Stimulated activated CD8-positive, alpha-beta memory T cell treated with anti-CD3 and anti-CD28 coated beads, Interleukin-4, amount 100 ng/mL, for 1 hour (primary cell): ENCODE measurements at places on chromosomes 4 and X.

GRCh38 chrX:123267220-123267619, 83.1 kb downstream of the GRIA3 start:
- no peak for DNase-seq

DNA sequence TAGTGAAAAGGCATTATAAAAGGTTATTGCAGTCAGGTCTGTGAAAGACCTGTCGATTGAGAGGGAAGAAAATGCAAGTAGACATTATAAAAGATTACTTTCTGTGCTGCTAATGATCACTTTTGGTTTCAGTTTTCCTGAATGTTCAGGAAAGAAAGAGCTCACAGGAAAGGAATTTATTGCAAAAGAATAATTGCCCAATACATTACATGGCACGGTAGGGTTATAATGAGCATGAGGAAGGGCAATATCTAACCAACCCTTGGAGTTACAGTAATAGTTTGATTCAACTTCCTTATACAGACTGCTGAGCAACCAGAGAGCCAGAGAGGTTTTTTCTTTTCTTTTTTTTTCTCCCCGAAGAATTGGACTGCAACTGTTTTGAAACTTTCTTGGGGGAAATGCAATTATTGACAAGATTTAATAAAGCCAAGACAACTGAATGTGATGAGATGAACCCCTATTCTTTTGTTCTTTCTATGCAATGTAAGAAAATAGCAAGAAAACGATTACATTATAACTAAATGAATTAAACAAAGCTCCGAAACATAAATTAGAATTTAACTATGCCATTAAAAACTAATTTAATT, 247.0 kb downstream of the C4orf33 start:
- DNase-seq = no peak

DNA sequence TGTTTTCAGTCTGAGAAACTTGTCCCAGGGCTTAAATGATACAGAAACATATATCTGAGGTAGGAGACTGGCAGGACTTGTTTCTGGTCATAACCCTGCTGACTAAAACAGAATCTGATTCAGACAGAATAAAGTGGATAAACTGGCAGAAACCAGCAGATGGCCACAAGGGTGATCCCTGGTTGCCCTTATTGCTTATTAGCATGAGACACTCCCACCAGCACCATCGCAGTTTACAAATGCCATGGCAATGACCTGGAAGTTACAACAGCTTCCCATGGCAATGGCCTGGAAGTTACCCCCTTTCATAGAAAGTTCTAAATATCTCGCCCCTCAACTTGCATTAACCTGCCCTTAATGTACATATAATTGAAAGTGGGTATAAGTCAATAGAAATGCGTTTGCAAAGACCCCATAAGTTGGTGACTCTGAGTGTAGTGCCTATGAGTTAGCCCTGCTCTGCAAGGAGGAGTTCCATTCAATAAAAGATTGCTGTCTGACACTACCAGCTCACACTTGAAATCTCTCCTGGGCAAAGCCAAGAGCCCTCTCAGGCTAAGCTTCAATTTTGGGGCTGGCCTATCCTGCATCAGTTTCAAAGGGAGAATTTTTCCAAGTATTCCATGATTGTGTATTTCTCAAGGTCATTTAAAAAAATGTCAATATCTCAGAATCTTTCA, 52.9 kb upstream of the PAGE5 start:
- no peak for DNase-seq

DNA sequence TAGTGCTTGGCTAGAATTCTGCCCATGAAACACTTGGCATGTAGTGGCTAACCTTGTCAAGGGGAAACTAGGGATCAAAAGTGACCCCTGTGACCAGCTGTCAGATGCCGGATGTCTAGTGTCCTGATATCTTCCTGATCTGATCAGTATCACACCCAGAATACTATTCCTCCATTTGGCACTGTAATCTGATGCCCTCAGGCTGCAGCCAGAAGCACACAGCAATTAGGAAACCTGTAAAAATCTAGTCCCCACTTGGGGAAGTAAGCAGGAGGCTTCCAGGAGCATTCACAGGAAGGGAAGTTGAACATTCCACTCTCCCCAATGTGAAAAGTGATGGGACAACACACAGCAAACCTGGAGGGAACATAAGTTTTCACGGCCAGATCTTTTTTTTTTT, 125.1 kb downstream of the HS6ST2 start:
- no peak for DNase-seq

GRCh38 chr4:184267206-184267608, 49.5 kb upstream of the ENPP6 start:
- no peak for DNase-seq

DNA sequence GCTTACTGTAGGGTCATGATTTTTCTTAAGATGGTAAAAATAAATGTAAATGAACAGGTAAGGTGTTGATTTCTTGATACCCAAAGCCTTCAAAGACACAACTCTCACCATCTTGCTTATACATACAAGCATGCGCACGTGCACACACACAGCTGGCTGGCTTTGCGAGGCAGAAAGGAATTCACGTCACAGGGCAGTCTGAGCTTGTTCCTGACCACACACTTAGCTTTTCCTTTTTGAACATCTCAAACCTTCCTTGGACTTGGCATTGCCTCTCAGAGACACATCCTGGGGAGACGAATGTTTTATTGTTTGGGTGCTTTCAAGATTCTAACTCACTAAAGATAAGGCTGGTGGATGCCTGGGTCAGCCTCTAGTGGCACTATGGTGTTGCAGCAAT, 175.0 kb downstream of the NHS start:
- no peak for DNase-seq

- no peak for DNase-seq
These were observed 183.4 kb downstream of the SH2D1A start for GRCh38 chrX:124529786-124530185.

- no peak for DNase-seq
These were observed 1.0 kb downstream of the FAT4 start for GRCh38 chr4:125315576-125316400.

- no peak for DNase-seq
These were observed 80.4 kb downstream of the ZFX start for GRCh38 chrX:24229976-24230375.

DNA sequence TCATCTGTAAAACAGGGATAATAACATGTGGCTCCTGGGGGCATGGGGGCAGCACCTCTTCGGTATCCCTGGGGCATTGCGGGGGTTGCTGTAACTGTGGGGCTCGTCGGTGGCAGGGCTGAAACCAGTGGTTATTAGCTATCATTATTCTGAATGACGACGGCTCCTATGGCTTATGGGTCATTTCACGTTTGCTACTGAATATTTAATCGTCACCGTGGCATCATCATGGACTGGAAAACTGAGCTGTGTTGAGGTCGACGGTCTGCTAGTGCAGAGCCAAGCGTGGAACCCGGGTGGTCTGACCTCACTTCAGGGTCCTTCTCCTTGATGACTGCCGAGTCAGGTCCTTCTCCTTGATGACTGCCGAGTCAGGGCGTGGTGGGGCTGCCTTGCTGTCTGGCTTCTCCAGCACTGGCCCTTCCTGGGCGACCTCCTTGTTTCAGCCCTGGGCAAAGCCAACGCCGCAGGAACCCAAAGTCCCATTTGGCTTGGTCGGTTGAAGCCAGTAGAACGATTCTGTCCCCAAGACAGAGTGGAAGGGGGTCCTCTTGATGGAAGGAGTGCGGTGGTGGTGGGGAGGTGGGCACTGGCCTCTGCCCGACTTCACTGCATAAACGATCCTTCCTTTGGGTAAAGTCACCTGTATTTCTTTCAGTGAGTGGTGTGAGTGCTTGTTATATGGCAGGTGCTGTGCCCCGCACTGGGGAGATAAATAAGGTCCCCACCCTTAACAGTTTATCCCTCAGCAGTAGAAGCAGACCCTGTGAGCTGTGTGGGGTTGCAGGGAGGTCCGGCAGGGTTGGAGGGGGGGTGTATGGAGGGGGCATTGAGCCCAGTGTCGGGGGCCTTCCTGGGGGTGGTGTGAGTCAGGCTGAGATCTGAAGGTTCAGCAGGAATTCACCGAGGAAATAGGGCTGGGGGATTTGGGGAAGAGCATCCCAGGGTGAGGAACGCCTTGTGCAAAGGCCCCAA, 40.8 kb downstream of the PSAPL1 start:
- no peak for DNase-seq

DNA sequence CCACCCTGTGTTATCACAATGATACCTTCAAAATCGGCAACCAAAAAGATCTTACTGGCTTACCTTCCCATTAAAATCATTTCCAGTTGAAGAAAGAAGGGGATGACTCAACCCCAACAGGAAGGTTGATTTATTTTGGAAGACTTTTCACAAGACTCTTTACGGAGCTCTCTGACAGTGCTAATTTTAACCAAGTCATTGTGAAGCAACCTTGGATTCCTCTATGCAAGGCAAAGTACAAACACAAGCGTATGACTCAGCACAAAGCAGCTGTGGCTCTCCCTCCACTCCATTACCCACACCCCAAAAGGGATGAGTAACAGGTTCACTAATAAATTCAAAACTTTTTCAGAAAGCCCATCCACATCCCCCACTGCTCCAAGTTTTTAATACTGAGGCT, 213.8 kb upstream of the FGF13 start:
- DNase-seq = no peak

DNA sequence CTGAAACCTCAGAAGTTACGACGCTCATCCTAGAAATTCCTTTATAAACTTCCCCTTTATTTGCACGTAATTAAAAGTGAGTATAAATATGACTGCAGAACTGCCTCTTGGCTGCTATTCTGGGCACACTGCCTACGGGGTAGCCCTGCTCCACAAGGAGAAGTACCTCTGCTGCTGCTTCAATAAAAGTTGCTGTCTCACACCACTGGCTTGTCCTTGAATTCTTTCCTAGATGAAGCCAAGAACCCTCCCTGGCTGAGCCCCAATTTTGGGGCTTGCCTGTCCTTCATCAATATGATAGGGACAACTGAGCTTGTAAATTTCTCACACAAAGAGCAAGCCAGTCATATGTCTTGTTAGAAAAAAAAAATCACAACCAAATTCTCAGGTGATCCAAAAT, 115.8 kb downstream of the VEGFC start:
- DNase-seq = no peak

- DNase-seq = no peak
These were observed 102.9 kb upstream of the PAQR3 start for GRCh38 chr4:79042079-79042674.

- DNase-seq = no peak
These were observed 81.1 kb downstream of the PPP2R2C start for GRCh38 chr4:6391186-6391851.

GRCh38 chrX:102599951-102600579, 750 bp downstream of the ARMCX5 start:
- DNase-seq = no peak

DNA sequence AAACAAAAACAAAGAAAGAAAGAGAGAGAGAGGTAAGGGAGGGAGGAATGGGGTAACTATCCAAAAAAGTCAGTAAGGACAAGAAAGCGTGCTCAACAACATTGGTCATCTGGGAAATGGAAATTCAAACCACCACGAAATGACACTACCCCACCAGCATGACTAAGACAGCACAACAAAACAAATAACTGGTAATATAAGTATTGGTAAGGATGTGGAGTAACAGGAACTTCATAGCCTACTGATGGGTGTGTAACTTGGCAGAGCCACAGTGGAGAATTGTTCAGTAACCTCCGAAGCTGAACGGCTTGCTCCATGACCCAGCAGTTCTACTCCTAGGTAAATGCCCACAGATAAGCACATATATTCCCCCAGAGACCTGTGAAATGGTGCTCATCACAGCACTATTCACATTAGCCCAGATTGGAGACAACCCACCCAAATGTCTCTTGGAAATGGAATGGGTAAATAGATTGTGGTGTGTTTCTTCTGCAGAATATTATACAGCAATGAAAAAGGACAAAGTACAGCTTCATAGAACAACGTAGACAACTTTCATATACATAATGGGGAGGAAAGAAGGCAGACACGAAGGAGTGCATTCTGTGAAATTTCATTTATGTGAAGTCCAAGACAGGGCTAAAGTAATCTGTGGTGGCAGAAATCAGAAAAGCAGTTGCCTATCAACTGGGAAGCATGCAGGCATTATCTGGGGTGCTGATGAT, 95.5 kb upstream of the ATP6AP2 start:
- no peak for DNase-seq

GRCh38 chr4:54657551-54658251, at the start of gene KIT:
KIT (plus strand) TSS chr4:54657957; CDS start chr4:54658015, 58 bp downstream.
- no peak for DNase-seq

- no peak for DNase-seq
These were observed 161.0 kb upstream of the FAM241A start for GRCh38 chr4:111984169-111984819.

DNA sequence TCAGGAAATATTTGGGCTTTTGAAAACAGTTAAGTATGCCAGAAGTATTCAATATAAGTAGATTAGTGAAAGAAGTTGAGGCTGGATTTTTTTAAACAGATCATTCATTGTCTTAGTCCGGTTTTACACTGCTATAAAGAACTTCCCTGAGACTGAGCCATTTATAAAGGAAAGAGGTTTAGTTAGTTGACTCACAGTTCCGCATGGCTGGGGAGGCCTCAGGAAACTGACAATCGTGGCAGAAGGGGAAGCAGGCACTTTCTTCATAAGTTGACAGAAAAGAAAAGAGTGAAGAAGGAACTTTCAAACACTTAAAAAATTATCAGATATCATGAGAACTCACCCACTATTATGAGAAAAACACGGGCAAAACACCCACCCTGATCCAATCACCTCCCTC, 31.1 kb upstream of the CYLC1 start:
- DNase-seq = no peak

DNA sequence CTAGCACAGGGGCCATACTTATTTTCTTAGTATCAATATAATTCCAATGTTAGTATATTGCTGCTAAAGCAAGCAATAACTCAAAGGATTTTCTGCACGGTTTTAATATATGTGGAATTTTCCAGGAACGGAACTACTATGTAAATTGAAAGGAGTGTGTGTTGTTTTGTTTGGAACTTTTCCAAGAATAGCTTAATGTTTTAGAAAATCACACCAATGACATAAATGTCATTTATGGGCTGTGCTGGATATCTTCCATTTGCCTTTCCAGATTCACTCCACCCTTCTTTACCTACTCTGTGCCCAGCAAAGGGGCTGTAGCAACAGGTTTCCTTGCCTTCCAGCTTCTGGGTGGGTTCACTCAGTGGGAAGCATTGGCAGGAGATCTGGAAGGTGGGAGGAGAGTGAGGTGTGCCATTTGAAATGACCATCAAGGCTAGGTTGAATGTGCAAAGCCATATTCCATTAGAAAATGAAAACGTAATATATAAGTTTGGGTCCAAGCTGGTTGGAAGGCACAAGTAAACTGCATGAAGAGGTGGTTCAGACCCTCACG, 25.2 kb upstream of the ZFX start:
- DNase-seq = no peak

GRCh38 chr4:175811228-175811627, 836 bp downstream of the GPM6A start:
- DNase-seq = no peak

DNA sequence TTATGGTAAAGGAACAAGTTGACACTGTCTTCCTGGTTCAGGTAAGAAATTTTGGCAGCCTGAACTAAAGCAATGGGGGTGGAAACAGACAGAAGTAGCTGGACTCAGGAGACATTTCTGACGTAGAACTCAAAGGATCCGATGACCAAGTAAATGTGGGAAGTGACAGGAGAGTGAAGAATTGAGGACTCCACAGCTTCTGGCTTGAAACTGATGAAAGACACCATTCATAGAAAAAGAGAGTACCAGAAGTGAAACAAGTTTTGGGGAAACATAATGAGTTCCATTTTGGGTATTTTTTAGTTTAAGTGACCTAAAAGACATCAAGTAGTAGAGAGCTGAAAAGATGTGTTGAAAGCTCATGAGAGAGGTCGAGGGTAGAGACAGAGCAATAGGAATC, 5.7 kb downstream of the FAM120C start:
- DNase-seq = no peak

GRCh38 chrX:106300656-106301055, 132.6 kb downstream of the PWWP3B start:
- no peak for DNase-seq

GRCh38 chr4:153114771-153115321, 89.4 kb upstream of the TRIM2 start:
- no peak for DNase-seq

GRCh38 chrX:102985192-102985591, 48.1 kb downstream of the RAB40AL start:
- no peak for DNase-seq
